Stomach (tissue), 19 donors: ENCODE measurements at places on chromosomes 3 and 15.

GRCh38 chr15:61000276-61000675, 228.8 kb downstream of the RORA start:
- no peak for DNase-seq

DNA sequence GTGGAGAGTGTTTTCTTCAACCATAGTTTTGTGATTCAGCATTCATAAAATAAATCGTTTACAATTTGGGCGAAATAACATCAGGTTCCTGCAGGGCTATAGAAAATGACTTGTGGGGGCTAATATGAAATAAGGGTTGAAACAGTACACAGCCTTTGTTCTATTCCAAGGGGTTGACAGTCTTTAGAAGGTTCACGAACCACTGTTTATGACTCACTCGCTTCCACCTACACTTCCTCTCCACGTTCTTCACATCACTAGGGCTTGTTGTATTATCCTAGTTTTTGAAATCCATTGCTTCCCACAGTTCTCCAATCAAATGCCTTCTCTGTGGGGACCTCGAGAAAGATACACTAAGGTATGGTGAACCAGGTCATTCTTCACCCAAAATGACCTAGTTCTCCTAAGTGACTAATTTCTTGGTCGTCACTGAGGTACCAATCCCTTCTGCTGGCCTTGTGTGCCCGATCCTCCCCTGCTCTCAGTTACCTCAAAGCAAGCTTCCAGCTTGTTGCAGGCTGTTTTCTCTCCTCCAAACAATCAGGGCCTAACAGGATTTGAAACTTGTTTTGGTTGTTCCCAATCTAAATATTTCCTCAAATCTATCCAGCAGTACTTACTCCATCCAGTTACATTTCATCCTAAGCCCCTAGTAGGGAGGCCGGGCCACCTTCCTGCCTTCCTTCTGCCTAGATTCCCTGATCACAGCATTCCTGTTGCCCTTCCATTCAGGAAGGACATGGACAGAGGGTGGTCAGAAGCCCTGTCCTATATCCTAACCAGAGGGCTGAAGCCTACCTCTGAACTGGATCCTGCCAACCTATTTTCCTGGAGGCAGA, 23.1 kb upstream of the TBL1XR1 start:
- no peak for DNase-seq

DNA sequence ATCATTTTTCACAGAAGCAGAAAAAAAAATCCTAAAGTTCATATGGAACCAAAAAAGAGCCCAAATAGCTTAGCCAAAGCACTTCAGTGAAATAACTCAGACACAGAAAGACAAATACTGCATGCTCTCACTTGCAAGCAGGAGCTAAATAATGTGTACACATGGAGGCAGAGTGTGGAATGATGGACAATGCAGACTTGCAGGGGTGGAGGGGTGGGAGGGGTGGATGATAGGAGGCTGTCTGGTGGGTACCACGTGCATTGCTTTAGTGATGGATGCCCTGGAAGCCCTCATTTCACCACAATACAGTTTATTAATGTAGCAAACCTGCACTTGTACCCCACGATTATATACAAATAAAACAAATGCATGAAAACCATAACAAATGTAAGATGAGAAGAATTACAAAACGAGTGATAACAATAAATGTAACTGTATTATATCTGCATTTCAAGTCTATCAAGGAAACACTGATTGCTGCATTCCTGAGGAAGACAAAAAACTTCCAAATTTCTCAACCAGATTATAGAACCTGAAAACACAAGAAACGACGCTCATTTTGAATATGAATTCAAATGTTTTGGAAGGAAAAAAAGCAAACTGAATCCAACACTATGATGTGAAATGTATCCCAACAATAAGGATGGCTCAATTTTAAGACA, 96.5 kb downstream of the DLG1 start:
- DNase-seq, result no peak

DNA sequence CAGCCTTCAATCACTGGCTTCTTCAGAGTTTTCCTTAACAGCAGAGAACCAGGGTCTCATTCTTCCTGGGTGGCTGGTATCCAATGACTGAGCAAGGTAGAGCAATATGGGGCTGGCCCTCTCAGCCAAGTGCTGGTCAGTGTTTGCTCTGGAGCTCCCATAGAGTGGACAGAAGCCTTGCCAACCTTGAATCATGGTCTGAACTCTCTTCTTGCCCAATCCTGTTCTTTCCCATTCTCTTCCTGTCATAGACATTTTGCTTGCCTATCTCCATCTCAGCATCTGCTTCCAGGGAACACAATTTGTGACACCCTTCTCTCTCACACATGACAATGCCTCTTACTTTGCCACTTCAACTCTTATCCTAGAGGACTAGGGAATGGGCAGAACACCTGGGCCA, 245.6 kb upstream of the PEX5L start:
- no peak for DNase-seq

DNA sequence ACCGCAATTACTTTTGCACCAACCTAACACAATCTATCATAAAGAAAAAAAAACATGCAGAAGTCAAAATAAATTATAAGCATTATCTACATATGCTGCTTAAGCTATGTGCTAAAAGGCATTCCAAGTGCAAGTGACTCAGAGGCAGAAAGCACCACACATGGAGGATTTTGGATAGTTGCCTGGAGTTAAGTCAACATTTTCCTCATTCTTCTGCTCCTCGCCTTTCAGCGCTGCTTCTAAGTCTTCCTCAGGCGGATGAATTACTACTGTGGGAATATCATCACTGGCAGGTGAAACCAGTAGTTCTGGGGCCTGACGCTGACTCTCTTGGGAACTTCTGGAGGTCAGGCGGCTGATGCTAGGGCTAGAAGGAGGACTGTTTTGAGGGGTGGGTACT, 53.1 kb downstream of the SLC4A7 start:
- peak; percentile 86 for DNase-seq

GRCh38 chr3:28947061-28947460, 333.8 kb upstream of the RBMS3 start:
- no peak for DNase-seq
